ENCODE measurements at places on chromosomes 7 and 10.

- DNase-seq: no peak
These were observed 326.9 kb downstream of the PTPRN2 start for GRCh38 chr7:158260567-158261361.

GRCh38 chr7:112206991-112207592 is 597 bp downstream of the ZNF277 start:
- no peak for DNase-seq

DNA sequence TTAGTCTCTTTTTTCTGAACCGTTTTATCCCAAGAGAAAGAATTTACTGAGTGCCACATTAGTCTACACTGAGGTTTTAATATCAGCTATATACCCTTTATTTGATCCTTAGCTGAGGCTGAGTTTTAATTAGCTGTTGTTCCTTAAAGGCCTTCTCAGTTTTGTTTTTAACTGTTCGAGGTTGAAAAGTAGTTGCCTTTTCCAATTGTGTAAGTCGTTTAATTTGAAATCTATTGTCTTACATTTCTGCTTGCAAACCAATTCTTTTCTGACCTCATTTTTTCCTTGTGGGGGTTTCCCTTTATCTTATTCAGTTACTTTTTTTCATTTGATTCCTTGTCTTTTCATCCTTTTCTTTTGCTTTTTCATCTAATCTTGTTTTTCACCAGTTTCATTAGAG is 30.8 kb downstream of the UMAD1 start:
- no peak for DNase-seq

GRCh38 chr7:101163279-101164070 is 1.9 kb downstream of the VGF start:
- DNase-seq: no peak

GRCh38 chr7:149717481-149717880 is 55.9 kb downstream of the ZNF467 start:
- no peak for DNase-seq

DNA sequence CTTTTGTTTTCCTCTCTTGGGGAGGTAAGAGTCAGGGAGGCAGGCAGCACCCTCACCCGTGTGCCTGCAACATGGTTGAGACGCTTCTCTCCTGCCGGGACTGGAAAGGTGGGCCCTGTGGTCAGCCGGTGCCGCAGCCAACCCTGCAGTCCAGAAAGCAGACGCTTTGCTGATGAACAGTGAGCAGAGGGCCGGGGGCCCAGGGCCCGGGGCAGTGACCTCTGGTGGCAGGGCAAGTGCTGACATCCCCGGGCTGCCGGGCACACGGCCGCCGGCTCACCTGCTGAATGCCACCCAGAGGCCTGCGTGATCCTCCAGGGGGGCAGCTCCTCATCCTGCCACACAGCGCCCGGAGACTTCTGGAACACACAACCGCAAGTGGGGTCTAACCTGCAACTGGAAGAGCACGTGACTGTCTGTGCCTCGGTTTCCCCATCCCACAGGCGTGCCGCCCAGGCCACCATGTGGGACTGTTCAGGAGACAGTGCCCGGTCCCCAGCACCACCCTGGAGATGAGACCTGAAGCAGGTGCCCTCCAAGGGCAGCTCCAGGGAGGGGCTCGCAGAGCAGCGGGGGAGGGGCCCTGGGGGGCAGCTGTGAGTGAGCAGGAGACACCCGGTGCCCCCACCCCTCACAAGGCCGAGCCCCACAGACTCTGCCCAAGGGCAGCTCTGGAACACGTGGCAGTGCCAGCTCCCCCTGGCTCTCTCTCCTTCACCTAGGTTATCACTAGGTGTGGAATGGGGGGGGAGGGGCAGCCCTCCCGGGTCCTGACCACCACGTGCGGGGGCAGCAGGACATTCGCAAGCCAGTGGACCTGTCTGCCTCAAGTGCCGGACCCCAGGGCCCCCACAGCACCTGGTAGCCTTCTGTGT is 2.2 kb upstream of the ADGRA1 start:
- DNase-seq: no peak

- no peak for DNase-seq
These were observed 291.7 kb upstream of the NPVF start for GRCh38 chr7:25520017-25520416.

DNA sequence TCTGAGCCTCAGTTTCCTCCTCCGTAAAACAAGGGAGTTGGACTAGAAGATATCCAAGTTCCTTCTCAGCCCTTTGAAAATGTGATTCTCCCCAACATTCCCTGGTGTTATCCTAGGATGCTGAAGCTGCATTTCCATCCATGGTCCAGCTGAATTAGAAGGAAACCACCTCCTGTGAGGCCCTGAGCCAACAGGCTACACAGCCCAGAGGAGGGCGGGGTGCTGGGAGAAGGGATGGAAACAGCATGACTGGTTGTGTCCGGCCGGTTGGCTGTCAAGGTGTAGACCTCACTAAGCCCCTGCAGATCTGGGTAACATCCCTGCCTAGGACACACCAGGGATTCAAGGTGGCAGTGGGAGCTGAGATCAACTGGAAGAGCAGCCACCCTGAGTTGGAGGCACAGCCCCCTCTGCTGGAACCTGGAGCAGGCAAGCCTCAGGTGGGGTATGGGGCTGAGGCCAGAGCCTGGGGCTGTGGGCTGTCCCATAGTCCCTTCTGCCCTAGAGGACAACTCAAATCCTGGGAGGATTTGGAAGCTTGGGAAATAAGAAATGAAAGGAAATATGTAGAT is 72.0 kb downstream of the PAX2 start:
- no peak for DNase-seq

- DNase-seq: no peak
These were observed 163.0 kb upstream of the LAMB4 start for GRCh38 chr7:108293149-108293612.

DNA sequence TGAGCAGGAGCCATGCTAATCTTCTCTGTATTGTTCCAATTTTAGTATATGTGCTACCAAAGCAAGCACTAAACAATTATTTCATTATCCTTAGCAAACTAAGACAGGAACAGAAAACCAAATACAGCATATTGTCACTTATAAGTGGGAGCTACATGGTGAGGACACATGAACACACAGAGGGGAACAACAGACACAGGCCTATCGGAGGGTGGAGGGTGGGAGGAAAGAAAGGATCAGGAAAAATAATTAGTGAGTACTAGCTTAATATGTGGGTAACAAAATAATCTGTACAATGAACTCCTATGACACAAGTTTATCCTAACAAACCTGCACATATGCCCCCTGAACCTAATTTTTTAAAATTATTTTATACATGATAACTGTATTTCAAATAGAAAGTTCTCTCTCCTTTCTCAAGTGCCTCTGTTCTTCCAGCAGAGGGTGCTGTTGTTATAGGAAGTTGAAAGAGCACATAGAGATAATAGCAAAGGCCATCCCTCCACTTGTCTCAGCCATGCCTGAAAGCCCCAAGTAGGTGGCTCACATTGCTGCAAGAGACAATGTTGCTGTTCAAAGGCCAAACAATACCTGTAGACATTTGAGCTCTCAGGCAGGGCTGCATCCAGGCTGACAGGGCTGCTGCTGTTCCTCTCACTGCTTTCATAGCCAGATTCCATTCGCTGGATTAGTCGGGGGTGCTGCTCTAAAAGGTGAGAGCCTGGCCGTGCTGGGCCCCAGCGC is 33.4 kb upstream of the PPP3CB start:
- DNase-seq: peak; percentile 42

DNA sequence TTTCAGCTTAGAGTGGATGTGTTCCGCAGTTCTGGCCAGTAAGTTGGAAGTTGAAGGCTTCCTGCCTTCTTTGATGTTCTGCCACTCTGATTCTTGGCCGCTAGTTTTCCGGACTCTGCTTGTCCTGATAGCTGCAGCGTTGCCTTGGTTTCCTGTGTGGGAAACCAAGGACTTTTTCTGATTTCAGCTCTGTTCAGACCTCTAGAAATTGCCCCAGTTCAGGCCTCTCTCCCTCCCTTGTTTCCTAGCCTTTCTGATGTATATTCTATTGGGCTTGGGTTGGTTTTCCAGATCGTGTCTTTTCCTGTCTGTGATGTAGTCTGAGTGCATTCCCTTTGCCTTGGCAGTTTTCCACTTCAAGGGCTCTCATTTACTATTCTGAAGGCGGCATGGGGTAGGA is 318.7 kb downstream of the BBS9 start:
- no peak for DNase-seq

GRCh38 chr7:114910787-114911186 is 11.1 kb upstream of the MDFIC start:
- no peak for DNase-seq

DNA sequence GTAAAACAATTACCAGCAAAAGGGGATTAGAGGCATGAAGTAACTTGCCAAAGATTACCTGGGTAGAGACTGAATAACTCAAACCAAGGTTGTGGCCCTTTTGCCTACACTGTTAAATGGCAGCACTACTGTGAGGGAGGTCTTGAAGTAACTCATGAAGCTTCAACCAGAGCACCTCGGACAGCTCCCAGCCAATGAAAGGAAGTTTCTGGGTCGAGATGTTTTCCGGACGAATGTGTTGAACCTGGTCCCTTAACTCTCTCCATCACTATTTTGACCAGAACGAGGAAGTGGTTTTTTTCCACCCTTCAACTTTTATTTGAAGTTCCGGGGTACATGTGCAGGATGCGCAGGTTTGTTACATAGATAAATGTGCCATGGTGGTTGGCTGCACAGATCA is 133.6 kb upstream of the PRKCQ start:
- no peak for DNase-seq

DNA sequence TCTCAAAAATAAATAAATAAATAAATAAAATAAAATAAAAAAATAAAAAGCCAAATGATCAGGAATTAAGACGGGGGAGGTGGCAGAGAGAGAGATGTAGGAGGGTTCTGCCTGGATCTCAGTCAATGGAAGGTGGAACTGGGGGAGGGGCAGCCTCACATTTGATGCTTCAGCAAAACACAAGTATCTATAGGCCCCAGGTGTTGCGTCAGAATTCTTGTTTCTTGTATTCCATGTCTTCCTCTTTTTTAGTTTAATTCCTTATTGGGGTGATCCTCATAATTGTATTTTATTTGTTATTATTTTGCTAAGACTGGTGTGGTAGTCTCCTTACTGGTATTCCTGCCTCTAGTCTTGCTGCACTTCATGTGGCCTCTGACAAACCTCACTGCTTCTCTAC is 41.4 kb upstream of the SMARCD3 start:
- no peak for DNase-seq
